IPS DF 19.7 (cell line): ENCODE measurements at places on chromosomes 2 and 18.

GRCh38 chr2:166334805-166335204 lies 40.9 kb downstream of the SCN9A start:
- DNase-seq: no peak

DNA sequence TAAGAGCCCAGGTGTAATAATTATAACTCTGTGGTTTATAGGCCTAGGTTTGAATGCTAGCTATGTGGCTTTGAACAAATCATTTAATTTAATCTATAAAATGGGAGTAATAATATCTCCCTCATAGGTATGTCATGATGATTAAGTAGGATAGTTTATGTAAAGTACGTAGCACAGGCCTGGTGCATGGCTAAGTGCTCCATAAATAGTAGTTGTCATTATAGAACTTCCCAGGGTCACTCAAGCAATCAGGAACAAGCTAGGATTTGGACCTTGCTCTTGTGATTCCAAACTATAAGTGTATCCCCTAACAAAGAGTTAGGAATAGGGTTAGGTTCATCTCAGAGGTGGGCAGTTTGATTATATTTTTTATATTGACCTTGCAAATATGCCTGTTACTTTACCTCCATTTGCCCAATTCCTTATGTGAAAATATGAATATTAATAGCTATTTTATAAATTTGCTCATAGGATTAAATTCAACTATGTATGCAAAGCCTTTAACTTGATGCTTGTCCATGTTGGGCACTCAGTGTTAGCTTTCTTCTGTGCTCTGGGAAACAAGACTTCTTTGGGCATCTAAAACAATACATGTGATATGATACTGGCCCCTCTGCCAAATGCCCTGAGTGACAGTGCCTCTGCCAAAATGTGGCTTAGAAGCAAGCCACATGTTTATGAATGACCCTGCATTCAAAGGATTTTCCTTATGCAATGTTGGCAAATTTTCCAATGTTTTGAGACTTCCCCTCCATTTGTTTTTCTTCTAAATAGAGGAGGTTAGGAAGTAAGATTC lies 353.6 kb downstream of the KIAA1328 start:
- no peak for DNase-seq

DNA sequence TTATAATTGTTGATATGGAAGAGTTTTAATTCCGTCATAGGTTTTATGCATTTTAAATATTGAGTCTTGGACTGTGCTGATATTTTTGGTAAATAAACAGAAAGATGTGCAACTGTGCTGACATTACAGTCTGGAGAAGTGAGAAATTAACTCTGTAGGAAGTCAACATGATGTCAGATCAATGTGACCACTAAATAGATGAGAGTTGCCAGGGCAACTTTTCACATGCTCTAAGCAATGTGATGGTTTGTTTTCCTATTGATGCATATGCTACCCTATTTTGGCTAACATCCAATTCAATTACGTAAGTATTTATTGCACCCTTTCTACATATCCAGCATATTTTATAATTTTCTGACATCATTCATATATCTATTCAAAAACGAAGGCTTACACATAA lies 1109.3 kb downstream of the TSN start:
- no peak for DNase-seq

DNA sequence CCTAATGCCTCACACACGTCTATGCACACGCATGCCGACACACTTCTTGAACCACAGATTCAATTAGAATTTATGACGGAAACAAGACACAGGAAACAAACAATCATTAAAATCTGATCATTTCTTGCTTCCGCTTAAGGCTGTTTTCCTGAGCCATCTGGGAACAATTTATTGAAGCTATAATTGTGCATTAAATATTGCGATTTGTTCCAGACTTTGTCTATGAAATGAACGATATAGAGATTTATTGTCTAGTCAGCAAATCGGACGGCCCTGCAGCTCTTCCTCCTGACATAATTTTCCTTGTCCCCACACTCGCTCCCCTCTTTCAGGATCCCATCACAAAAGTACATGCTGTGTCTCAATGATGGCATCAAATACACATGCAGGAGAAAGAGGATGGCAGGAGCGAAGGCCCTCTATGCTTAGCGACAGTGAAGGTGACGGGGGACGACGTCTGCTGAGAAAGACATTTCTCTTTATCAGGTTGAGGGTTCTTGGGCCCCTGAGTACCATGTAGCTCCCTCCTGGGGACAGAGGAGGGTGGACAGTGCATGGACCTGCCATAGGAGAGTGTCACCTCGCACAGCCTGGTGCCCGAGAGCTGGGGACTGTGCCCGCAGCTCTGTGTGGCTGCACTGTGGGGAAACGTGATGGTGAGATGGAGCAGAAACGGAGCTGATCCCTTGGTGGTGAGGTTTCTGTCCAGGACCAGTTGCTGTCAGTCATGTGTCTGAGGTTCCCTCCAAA lies 157.3 kb downstream of the ACKR3 start:
- no peak for DNase-seq

- DNase-seq: no peak
Observed at GRCh38 chr2:144515696-144516410, 4.1 kb downstream of the ZEB2 start.

DNA sequence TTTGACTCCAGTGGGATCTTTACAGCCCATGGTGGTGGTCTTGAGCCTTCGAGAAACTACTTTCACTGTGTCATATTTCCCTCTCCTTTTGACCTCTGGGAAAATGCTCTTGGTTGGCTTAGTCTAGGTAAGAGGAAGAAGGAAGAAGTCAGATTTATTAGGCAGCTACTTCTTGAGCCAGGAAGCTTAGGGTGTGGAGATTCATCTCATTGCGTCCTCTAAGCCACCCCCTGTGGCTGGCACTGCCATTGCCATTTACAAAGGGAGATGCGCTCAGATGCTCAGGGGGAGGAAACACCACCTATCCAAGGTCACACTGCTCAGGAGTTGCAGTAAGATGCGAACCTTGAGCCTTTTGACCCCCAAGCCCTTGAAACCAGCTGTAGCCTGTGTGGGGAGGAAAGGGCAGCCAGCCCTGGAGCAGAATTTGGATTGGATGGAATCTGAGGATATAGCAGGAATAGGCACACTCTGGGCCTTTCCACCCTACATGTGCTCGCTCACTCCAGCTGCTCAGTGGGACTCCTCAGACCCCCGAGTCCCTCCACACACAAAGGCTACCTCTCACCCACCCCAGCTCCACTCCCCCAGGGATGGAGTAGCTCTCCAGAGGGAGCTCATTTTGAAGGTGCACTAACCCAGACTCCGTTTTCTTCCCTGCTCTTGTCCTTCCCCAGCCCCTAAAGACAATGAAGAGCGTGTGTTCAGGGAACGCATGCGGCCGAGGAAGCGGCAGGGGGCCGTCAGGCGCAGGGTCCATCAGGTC lies 321.3 kb upstream of the EPAS1 start:
- no peak for DNase-seq

DNA sequence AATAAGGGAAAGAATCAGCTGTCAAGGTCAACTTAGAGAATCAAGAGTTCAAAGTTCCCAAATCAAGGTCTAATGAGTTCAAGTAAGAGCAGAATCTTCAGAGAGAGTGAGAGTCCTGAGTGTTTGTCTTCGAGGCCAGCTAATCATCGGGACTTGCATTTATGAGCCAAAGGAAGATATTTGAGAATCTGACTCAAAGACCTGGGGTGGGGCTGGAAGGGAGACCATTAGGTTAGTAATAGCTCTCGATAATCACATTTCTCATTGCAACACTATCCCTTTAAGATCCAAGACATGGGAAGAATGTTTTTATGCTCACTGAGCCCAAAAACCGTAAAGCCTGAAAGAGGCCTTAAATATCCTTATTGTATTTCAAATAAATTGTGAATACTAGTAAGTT lies 72.0 kb upstream of the FSHR start:
- DNase-seq: no peak

GRCh38 chr2:175931805-175932204 lies 70.3 kb downstream of the LNPK start:
- no peak for DNase-seq

- no peak for DNase-seq
Observed at GRCh38 chr2:127737892-127738291, 36.6 kb downstream of the SFT2D3 start.

DNA sequence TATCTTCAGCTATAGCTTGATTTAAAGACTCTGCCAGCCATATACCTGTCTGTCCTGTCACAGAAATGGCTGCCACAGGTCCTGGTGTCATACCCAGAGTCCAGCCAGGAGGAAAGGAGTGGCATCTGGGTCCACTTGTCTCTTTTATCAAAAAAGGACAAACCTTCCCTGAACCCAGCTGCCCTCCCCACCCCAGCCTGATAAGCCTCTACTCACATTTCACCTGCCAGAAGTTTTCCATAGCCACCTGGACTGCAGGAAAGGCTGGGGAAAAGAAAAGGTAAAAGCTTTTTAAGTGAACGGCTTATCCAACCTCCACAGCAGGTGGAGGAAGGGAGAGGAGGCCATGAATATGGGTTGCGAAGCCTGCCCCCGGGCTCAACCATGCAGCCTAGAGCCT lies 32.8 kb downstream of the TMEM163 start:
- no peak for DNase-seq

- no peak for DNase-seq
Observed at GRCh38 chr2:157986761-157987160, 110.6 kb upstream of the ACVR1 start.

DNA sequence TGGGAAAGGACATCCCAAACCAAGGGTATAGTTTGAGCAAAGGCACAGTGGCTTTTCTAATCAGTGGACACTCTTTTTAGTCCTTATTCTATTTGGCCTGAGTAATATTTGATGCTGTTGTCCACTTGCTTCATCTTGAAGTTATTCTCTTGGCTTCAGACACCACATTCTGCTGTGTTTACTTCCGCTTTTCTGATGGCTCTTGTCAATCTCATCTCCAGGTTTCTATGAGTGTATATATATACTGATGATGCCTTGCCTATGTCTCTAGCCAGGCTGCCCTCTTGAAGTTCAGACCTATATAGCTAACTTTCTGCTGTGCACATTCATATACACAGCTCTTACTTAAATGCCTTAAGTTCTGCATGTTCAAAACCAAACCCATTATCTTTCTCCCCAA lies 83.1 kb downstream of the EFEMP1 start:
- DNase-seq: no peak

DNA sequence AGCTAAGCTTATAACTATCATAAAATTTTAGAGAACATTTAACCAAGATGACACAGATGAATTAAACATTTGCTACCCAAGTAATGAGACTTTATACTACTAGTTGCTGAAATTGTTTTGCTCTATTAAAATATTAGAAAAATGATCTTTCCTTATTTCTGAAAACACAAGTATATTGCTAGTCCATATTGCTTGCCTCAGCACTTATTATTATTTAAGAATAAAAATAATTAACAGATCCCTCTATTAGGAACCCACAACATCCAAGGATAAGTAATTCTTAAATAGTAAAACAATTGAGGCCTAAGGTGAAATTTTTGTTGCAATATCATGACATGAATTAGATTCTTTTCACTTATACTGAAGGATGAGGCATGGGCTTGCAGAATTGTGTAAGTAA lies 65.2 kb downstream of the CCDC148 start:
- no peak for DNase-seq

DNA sequence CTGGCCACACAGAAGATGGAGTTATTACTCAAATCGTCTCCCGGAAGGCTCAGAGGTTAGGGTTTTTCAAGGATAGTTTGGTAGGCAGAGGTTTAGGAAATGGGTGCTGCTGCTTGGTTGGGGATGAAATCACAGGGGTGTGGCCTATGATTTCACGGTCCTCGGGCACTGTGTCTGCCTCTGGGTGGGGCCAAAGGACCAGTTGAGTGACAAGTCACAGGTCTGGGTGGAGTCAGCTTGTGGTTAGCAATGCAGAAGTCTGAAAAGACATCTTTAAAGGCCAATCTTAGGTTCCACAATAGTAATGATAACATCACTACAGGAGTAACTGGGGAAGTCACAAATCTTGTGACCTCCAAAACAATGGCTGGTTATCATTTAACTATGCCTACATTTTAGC lies 387.8 kb downstream of the ZNF521 start:
- DNase-seq: peak; percentile 25

GRCh38 chr2:218852911-218853667 lies 6.5 kb upstream of the WNT6 start:
- no peak for DNase-seq

- DNase-seq: no peak
Observed at GRCh38 chr2:128237911-128238697, 80.6 kb downstream of the HS6ST1 start.

- DNase-seq: no peak
Observed at GRCh38 chr18:50428531-50429206, 53.8 kb downstream of the SKA1 start.

DNA sequence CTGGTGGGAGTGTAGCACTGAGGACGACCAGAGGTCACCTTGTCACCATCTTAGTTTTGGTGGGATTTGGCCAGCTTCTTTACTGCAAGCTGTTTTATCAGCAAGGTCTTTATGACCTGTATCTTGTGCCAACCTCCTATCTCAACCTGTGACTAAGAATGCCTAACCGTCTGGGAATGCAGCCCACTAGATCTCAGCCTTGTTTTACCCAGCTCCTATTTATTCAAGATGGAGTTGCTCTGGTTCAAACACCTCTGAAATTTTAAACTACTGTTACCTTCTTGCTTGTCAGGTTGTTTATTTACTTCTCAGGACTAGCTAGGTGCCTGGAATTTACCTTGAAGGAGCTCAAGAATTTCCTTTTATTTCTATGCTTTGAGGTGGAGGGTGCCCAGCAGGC lies 9.5 kb upstream of the KCNG3 start:
- DNase-seq: no peak

DNA sequence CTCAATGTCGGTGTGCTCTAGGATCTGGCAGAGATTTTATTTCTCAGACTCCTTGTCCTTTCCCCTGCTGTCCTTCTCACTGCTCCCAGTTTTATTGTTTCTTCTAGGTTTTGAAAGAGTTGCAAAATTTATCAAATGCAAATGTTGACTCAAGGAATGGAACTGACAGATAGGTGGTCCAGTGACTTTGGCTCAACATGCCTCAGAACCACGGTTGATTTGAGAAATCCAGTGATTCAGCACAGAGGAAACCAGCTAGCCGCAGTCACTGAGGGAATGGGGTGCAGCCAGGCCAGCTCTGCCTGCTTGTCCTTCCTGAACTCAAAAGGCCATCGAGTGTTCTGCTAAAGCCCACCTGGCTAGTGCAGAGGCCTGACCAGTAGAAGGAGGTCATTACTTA lies 125.7 kb upstream of the LYPD6 start:
- DNase-seq: no peak

- DNase-seq: no peak
Observed at GRCh38 chr2:213679894-213680293, 395.6 kb downstream of the SPAG16 start.

- no peak for DNase-seq
Observed at GRCh38 chr2:122639176-122639575, 883.7 kb downstream of the TSN start.

DNA sequence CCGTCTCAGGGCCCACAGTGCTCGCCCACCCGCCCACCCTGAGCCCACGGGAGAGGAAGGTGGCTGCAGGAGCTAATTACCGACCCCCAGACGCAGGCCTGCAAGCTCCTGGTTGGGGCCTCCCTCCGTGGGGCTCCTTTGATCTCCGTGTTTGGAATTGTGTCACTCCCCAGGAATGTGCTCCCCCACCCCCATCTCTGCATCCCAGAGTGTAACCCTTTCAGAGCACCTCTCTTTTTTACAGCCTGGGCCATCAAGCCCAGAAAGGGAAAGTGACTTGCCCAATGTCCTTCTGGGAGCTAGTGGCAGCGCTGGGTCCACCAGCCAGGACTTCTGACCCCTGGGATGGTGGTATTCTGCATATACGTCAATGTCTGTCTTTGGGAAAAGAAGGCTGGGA lies 335.1 kb downstream of the CYRIA start:
- peak; percentile 65 for DNase-seq
